ENCODE measurements at places on chromosomes 1 and 21.
A peak's percentile ranks its signal among the peaks of the same experiment; 100 is the strongest.

DNA sequence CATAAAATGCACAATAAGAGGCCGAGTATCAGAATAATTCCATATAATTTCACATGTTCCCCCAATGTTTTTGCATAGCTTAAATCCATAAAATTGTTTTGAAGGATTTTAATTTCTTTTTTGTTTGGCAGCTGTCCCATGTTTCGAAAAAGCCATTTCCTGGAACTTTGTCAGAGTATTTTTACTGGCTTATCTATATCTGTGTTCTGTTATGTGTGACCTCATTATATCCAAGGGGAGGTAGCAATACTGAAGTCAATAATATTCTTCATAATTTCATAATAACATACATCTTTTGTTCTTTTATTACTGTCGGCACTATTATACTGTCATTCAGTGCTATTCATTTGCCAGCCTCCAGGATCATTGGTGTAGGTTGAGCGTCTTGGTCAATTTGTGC, 9.4 kb upstream of the BACH1 start:
- DNase-seq, result no peak

DNA sequence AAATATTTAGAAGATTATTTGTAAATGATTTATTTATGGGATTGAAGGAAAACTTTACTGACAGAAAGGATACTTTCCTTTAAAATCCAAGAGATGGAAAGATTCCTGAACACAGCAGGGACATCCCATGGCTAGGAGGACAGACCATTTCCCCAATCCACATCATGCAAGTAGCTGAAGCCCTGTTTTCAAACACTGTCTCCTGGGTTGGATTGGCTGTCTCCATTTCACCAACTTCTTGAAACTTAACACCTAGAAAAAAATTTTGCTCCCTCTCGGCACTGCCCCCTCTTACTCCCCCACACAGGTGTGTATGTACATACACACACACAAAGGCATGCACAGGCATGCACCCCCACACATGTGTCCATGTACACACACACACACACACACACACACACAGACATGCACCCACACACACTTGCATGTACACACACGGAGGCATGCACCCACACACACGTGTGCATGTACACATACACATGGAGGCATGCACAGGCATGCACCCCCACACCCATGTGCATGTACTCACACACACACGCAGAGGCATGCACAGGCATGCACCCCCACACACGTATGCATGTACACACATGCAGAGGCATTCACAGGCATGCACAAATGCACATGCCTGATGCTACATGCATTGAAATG, 320.0 kb downstream of the CHRM3 start:
- no peak for DNase-seq

DNA sequence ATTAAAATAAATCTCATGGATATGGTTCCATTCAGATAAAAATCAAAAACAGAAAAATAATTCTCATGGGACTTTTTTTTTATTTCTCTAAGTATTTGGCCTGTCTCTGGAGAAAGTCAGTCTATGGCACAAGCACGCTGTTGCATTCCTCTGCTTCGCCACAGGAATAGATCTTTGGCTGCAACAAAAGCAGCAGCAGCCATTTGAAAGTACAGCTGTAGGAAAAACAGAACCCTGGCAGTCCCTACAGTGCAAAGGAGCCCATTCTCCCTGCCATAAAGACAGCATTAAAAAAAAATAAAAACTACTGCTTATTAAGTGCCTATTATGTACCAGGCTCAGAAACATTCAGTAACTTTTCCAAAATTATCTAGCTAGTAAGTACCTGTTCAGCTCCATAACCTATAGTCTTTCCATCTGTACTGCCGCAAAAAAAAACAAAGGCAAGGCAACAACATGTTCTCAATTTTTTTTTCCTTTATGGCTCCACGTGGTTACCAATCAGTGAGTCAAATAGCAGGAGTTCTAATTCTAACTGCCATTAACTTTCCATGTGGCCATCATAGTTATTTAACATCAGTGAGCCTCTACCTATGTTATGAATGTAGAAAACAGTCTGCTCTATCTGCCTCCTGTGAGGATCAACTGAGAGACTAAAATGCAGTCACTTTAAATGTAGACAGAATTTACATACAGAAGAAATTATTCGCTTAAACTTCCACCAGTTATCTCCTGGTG, 22.7 kb downstream of the SLC35D1 start:
- no peak for DNase-seq

DNA sequence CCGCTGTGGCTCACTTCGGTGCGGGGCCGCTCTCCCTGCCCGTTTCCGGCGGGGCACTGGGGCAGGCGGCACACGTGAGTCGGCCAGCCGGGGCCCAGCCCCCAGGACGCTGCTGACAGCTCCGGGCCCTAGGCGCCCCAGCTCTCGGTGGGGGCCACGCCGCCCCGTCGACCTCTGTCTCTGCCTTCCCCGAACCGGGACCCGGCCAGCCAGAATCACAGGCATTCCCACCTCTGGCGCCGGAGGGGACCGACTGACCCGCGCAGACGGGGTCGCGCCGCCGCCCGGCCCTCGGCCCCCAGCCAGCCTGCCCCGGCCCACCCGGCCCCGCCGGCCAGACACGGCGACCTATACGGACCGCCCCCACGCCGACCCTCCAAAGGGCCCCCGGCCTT, 755 bp downstream of the SCMH1 start:
- no peak for DNase-seq

DNA sequence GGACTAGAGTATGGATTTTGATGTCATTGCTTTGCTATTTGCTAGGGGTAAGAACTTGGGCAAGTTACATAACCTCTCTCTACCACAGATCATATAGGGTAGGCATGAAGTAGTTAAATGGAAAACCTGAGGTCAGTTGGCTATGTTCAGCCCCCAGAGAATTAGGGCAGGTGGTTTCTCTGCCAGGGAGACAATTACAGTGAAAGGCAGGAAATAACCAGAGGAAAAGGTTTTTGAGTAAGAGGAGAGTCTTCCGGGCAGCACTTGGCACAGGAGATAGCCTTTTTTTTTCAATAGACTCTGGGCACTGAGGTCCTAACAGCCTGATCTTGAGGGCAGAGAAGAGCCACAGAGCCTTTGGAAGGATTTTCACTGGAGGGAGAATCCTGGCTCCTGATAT, 16.7 kb upstream of the SERBP1 start:
- DNase-seq, result no peak

DNA sequence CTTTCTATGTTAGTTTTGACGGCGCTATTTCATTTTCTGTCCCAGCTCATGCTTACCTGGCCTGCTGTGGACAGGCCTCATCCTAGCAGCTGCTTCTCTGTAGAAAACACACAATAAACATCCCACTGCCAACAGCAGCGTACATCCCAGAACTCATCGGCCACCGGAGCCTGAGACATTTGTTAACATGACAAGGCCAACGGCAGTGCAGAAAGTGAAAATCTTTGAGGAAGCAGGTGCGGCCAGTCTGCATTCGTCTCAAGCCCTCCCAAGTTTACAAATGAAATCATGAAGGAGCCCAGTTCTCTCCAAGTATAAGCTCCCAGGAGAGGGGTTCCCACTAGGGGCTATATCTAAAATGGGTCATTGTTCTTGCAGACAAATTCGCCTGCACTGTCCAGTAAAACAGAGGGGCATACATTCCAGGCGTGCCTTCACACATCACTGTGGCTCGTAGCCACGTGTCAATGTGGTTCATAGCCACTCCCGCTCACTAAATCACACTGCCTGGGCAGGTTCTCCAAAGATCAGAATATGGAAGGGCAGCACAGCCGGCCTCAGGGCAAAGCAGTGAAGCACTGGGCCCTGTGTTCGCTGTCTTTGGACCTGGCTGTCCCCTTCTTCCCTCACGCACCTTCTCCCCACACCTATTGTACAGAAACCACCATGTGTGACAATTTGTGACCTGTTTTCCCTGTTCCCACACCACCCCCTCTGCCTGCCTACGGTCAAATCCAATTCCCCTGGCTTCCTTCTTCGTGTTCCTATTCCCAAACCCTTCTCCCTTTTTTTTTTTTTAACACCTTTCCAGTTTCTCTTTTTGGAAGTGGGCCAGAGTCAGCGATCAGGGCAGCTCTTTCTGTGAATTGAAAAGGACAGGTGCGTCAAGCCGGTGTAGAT, 27.0 kb upstream of the ABCG1 start:
- DNase-seq, result no peak

- DNase-seq, result no peak
Measured at GRCh38 chr1:228978484-228979324, 243.4 kb downstream of the RHOU start.

DNA sequence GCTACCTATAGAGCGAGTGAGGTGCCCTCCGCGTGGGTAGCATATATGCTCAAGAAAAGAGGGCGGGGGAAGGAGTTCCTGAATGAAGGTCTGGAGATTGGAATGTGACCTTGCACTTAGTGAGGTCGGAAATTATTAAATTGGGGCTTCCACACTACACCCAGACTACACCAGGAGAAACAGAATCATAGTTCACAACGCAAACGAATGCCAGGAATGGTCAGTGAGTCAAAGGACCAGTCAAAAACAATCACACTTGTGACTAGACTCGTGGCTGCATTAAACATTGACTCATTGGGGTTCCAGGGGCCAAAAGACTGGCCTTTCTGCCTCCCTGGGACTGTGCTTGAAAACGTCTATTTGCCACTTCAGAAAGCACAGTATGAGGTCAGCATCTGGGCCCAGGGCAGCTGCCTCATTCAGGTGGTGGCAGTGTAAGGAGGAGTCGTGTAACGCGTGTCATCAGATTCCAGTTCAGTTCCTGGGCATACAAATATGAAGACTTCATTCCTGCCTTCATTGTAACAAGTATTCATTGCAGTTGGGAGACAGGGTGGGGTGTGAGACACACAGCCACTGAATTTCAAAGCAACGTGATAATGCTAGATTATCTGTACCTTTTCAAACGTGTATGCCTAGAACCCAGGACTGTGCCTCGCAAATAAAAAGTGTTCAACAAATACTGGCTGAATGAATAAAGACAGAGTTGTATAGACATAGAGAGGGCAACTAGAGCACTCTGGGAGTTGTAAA, at the start of gene YOD1:
Gene YOD1, minus strand, starts transcription at position 18 of the 753 bp plus-strand sequence. CDS start 178 bp downstream, outside the sequence.
- no peak for DNase-seq

GRCh38 chr1:226327761-226328162, 18.8 kb upstream of the LIN9 start:
- no peak for DNase-seq

DNA sequence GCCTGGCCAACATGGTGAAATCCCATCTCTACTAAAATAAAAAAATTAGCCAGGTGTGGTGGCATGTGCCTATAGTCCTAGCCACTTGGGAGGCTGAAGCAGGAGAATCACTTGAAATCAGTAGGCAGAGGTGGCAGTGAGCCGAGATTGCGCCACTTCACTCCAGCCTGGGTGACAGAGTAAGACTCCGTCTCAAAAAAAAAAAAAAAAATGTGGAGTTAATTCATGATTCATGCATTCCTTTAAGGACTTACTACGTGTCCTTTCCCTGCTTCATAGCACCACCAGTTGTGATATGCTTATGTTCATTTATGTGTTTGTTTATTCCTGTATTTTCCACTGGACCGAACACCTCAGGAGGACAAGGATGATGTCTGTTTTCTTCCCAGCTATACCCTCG, 12.7 kb upstream of the PRELP start:
- DNase-seq, result peak; percentile 72

- DNase-seq, result no peak
Measured at GRCh38 chr1:21963477-21964217, 13.2 kb upstream of the CELA3B start.

- no peak for DNase-seq
Measured at GRCh38 chr1:24553931-24554330, 2.0 kb upstream of the NCMAP start.

DNA sequence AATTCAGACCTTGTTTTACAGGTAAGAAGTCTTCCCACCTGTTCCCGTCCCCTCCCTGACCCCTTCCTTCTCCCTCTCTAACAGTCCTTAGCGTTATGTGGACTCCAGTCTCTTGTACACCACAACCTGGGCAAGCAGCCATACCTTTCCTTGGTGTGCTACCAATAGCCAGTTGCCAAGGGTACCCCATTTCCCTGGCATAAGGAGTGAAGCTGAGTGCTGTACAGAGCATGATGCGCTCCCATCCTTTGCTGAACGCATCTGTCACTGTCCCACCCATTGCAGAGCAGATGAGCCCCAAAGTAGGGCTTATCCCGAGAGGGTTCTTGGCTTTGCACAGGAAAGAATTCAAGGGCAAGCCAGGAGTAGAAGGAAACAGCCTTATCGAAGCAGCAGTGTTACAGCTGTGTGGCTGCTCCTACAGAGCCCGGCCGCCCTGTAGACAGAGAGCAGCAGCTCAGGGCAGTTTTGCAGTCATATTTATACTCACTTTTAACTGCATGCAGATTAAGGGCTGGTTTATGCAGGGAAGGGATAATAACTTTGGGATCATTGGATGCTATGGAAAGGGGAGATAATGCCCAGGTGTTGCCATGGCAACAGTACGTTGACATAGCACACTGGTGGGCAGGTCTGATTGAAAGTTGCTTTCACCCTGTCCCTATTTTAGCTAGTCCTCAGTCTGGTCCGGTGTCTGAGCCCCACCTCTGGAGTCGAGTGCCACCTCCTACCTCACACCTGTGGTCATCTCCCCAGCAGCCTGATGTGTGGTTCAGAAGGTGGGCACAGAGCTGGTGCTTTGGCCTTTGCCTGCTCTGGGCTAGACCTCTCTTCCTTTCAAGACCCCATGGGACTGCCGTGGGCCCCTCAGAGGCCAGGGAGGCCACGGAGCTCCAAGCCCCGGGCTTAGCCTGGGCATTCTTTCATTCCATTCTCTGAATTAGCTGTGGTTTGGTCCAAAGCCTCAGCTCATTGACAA, 5.1 kb downstream of the FHAD1 start:
- no peak for DNase-seq

DNA sequence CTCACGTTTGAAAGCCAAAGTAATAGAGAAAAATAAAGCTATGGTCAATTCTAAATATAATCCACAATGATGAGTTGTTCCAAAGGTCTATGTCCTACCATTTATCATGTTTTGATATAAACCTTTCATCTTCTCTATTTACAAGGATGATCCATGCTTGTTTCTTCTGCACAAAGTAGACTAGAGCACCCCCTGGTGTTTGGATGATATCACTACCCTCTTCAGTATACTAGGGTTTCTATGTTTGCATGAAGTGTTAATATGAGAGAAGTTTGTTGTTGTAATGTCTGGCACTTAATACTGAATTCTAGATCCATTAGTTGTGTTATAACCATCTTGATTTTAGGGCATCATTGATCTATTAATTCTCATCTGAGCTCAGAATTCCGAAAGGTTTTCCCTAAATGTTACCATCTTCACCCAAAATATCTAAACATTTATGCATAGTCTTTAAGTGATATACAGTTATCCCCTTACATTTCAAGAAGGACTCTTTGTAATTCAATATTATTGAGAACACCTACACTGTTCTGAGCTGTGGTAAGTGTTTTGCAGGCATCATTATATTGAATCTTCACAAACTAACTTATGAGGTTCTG, 21.1 kb downstream of the CLDN8 start:
- DNase-seq, result no peak

- no peak for DNase-seq
Measured at GRCh38 chr1:40734882-40735628, 43.6 kb downstream of the NFYC start.

DNA sequence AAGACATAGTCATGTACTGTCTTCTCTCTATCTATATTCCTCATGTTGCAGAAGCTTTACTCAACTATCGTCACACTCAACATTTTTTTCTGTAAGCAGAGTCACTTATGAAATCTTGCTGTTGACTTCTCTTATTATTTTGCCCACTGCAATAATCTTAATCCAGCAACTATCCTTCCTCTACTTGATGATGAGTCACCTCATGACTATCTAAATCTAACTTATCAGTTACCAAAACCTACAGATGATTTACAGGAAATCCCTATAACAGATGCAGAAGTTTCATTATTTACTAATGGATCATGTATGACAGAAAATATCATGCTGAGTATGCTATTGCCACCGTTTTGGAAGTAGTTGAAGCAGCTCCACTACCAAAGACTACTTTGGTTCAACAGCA, 378.9 kb downstream of the DUSP10 start:
- DNase-seq, result no peak

All from BJ (cell line).